ENCODE measurements at places on chromosomes 5 and 9.
A peak's percentile ranks its signal among the peaks of the same experiment; 100 is the strongest.

DNA sequence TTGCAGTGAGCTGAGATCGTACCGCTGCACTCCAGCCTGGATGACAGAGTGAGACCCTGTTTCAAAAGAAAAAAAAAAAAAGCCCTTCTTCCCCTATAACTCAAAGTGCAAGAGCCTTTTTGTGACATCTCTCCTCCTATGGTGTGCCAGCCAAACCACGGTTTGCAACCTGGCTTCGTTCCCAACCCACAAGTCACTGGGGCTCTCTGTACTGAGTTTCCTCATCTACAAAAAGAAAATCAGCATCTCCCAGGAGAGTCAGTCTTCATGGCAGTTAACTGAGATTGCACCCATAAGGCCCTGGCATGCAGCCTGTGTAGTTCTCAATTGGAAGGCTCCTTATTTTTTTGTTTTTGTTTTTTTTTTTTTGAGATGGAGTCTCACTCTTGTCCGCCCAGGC lies 14.8 kb downstream of the ODF2 start:
- DNase-seq = no peak

DNA sequence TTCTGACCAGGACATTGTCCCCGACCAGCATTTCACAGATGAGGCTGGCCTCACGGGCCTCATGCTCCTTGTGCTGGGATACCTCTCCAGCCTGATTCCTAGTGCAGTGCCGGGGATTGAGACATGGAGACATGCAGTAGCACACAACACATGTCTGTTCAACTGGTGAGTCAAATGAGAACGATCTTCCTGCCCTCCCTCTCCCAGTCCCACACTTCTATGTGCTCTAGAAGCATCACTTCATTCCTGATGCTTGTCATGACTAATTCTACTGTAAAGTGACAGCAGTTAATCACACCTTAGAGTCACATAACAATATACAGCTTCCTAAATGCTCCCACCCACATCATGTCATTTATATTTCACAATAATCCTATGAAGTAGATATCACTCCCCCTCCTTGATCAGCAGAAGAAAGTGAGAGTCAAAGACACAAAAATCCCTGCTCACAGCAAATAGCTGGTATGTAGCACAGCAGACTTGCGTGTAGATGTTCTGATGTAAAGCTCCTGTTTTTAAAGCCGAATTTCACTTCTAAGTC lies 101.8 kb downstream of the CCDC192 start:
- no peak for DNase-seq

- no peak for DNase-seq
Observed at GRCh38 chr5:14146725-14147124, 3.6 kb downstream of the TRIO start.

DNA sequence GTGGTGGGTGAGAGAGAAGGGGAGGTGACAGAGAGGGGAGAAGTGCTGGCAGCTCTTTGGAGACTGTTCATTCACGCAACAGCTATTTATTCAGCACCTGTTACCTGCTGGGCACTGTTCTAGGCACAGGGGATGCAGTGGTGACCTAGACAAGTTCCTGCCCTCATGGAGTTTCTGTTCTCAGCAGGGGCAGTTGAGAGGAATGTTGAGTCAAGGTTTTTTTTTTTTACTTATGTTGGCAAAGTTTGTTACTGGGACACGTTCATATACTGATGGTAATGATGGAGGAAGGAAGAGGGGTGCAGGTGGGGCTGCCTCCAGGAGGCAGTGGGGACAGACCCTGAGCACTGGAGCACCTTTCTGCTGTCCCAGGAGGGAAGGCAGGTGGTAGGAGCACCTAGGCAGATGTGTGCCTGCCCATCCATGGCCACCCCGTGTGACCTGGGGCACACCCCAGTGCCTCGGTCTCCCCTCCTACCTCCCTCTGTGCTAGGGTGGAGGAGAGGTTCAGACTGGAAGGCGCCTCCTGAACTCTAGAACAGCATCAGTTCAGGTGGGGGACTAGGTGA lies 49.4 kb upstream of the SLC25A51 start:
- no peak for DNase-seq

- no peak for DNase-seq
Observed at GRCh38 chr9:115261656-115262081, 143.7 kb upstream of the TNC start.

DNA sequence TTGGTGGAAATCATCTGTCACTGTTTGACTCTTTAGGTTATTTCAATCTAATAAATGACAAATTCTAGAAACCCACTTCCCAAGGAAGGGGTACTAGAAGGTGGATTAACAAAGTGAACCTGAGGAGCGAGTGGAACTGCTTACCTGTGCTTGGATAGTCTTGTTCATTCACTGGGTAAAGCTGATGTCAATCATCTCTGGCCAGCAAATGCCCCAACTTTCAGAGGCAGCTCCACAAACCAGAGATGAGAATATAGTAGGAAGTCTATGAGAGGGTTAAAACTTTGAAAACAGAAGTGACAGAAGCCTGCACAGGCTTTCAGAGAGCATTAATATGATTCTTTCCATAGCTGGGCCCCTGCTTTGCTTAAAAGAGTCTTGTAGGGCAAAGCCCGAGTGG lies 7.3 kb upstream of the FOXE1 start:
- no peak for DNase-seq

GRCh38 chr5:33721491-33722200 lies 170.1 kb downstream of the ADAMTS12 start:
- no peak for DNase-seq

DNA sequence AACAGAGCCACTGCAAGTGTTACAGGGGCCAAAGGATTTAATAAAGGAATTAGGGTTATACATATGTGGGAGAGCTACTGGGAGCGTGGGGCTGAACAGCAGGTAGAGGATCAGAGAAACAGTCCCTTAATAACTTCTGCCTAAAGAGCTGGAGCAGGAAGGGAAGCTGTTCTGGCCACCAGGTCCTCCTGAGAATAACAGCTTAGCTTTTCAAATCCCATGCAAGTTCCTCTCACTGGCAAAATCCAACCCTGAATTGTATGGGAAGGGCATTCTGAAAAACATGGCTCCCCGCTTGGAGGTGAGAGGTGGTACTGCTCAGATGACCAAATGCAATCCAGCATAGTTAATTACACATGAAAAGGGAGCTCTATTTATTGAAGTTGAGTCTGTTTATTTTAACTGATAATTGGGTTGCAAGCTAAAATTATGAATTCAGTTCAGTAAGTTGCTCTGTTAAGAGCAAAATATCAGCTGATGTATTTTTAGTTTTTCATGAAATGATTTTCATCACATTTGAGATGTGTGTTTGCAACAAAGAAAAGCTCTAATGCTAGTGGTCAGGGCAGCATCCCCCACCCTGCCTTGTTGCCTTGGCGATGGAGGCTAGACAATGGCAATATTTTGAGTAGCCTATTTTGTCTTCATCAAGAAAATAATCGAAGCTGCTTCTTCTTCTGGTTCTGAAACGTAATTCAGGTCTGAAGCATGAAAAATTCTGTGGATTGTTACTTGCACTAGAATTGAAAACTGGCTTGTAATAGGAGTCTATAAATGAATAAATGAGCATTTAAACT lies 58.4 kb upstream of the SH3GL2 start:
- DNase-seq = no peak

- peak; percentile 51 for DNase-seq
Observed at GRCh38 chr9:81833563-81834345, 94.5 kb upstream of the SPATA31D4 start.

GRCh38 chr9:135847833-135848232 lies 59.5 kb downstream of the CAMSAP1 start:
- DNase-seq = no peak

GRCh38 chr5:143521846-143522400 lies 118.4 kb upstream of the NR3C1 start:
- peak; percentile 44 for DNase-seq

- no peak for DNase-seq
Observed at GRCh38 chr9:134951461-134951860, 33.7 kb upstream of the FCN1 start.

- DNase-seq = no peak
Observed at GRCh38 chr9:119810645-119811429, 441.6 kb upstream of the BRINP1 start.

GRCh38 chr9:113187929-113188595 lies 33.0 kb downstream of the FKBP15 start:
- DNase-seq = peak; percentile 89

DNA sequence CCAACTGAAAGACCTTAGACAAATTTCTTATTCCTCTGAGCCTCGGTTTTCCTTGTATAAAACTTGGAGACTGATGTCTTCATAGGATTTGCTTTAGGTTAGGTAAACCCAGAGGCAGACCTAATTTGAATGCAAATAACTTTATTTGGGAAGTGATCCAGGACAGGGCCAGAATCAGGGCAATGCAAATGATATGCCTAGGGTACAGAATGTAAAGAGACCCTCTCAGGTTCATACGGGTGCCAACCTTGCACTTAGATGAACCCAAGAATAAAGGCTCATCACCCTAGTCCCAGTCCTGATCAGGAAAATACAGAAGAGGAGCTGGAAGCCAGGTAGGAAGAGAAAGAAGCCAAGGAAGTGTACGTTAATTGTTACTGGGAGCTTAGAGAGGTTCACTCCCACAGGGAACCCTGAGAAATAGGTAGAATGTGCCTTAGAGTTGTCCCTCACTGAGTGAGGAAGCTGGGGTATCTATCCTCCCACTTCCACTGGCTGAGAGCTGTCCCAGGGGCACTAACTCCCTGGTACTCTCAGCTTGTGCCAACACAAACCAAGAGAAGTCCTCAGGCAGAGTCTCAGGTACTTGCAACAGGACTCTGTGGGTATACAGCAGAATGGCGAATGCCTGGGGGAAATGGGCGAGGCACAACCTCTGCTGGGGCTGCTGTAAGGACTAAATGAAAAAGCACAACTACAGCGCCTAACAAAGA lies 3.1 kb upstream of the HK3 start:
- no peak for DNase-seq

DNA sequence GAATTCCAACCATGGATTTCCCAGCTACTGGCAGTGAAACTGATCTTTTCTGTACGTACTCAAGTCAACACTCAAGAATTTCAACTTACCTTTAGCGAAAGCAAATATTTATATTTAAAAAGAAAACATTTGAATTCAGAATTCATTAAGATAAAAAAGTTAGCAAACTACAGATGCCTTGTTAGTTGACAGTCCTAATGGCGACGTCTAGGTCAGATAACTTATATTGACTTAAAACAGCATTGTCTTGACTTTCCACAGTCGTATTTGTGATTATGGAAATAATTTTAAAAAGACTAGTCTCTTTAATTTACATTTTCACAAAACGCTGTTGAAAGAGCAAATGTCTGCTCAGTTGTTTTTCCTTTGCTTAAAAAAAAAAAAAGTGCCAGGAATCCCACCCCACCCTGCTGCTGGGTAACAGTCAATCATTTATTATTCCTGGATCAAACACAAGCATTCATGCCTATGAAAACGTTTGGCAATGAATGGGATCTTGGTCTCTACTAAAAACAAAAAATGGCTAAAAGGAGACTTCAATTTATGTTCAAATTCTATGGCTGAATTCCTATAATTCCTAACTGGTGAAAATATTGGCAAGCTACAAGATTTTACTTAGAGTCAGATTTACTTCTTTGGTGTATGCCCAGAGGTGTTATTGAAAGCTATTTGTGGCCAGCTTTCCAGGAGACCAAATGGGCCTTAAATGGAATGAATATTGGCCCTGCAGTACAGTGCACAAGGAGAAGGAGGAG lies 22.0 kb downstream of the OR2S2 start:
- DNase-seq = peak; percentile 90

DNA sequence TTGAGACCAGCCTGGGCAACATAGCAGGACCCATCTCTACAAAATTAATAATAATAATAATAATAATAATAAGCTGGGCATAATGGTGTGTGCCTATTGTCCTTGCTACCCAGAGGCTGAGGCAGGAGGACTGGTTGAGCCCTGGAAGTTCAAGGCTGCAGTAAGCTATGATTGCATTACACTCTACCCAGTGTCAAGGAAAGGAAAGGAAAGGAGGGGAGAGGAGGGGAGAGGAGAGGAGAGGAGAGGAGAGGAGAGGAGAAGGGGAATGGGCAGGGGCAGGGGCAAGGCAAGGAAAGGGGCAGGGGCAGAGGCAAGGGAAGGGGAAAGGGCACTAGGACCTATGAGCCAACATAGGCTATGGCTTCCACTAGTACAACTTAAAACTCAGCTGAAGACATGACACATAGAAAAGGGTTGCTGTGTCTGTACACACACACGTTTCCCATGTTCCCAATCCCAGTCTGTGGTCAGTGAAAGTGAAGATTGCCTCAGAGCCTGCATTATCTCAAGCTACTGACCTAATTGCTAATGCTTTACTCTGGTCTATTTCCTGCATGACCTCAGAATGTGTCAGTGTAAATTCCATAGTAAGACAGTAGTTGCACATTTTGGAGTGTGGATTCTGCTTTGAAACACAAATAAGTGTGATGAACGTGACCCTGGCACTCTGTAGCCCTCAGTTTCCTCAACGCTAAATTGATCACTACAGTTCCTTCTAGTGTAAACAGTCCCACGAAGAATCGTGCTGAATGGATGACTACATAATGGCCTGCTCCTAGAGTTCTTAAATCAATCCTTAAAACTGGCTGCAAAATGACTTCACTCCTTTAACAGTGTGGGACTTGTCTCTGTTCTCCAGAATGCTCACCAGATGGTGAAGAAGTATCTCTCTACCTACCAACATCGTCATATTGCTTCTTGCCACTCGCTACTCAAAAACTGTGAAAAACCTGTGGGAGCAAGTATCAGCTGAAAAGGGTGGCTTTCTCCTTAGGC lies 497.0 kb downstream of the RAB3C start:
- DNase-seq = no peak

DNA sequence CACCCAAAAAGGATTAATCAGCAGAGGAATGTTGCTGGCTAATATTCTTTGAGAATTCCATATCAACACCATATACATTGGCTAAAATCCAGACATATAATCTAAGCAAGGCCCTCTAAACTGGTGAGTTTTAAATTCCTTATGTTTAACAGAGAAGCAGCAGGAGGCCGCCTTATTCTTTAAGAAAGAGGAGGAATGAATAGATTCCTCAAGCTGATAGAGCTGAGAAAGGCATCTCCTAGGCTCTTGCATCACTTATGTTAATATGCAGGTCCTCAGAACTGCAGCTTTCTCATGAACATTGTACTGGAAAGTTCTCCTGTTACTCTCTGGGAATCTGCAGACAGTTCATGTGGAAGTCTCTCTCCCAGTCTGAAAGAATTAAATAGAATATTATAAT lies 20.1 kb upstream of the SMARCA2 start:
- DNase-seq = no peak

DNA sequence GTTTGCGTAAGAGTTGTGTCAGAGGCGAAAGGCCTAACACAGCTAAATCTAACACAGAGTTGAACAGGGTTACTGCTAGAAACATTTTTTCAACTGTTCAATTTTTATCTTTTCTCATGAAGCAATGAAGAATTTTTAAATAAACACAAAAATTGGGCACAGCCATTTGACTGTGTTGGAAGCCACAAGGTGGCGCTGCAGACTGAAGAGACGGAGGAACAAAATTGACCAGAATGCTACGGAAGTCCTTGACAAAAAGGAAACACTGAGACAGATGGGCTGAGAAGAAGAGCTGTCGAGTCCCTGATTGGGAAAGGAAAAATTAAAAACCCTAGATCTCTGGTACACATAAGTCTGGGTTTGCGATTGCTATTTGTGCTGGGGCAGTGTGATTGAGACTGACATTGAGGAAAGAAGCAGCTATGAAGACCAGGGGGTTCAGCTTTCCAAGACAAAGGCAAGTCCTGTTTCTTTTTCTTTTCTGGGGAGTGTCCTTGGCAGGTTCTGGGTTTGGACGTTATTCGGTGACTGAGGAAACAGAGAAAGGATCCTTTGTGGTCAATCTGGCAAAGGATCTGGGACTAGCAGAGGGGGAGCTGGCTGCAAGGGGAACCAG lies at the start of gene PCDHB9:
Gene PCDHB9, plus strand, starts transcription at position 265 of the 616 bp plus-strand sequence. Its CDS starts 158 bp downstream, at position 423.
- peak; percentile 34 for DNase-seq

All from COLO829 (cell line).